ENCODE measurements at places on chromosomes 2 and 18. TPM values are rescaled to one million over a fixed set of nuclear protein-coding genes. Genes with fewer than 3 reads are reported as not detected.

The SLC14A1 gene
- not detected for total RNA-seq

The KIF1A gene
- 0.83 TPM for total RNA-seq

The DSC1 gene
- not detected for total RNA-seq

The ACTG2 gene
- not detected for total RNA-seq

The TUBA3D gene
- 0.59 TPM for total RNA-seq

The RND3 gene
- 44.2 TPM for total RNA-seq

The UGT1A7 gene
- 5.1 TPM for total RNA-seq

The ACVR1C gene
- 0.05 TPM for total RNA-seq

The ZSWIM2 gene
- not detected for total RNA-seq

The SDC1 gene
- 208 TPM for total RNA-seq

The NPPC gene
- not detected for total RNA-seq

The TUBA4B gene
- not detected for total RNA-seq

The PMS1 gene
- 6.4 TPM for total RNA-seq

The IL36A gene
- total RNA-seq = not detected

The NT5DC4 gene
- not detected for total RNA-seq

The TUBB8B gene
- total RNA-seq = not detected

The KLHL29 gene
- total RNA-seq = 5.2 TPM

The SLC5A7 gene
- not detected for total RNA-seq
